ENCODE measurements at places on chromosomes 2 and 18.

- DNase-seq = no peak
Observed at GRCh38 chr2:99619151-99619550, 129.3 kb upstream of the REV1 start.

- DNase-seq = peak; percentile 63
Observed at GRCh38 chr2:196131384-196131937, 39.9 kb downstream of the STK17B start.

- no peak for DNase-seq
Observed at GRCh38 chr2:62895632-62896009, 155.0 kb upstream of the OTX1 start.

- DNase-seq = no peak
Observed at GRCh38 chr2:68916226-68916625, 36.5 kb downstream of the GKN2 start.

DNA sequence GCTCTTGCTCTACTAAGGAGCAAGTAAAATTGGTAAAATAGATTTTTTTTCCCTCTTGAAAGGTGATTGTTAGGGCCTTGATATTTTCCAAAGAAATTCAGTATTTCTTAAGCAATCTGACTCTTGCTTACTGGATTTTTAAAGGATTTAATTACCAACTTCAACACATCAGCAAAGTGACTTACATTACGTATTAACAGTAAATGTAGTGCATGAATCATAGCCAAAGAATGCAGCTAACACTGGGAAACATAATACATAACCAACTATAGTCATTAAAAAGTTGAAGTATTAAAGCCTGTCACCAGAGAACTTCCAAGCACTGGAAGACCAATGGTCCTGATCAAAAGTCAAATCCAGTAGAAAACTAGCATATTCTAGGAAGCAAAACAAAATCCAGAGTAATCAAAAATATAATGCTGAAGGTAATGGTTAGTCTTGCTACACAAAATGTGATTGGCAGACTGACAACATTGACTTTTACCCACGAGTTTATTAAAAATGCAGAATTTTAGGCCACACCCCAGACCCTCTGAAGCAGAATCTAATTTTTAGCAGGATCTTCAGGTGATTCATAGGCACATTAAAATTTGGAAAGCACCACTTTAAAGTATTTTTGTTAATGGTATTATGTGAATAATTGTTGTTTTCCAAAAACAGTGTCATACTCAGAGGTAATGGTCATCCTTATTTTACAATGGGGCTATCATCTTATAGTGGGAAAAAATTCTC lies 31.8 kb upstream of the CAVIN2 start:
- DNase-seq = no peak

GRCh38 chr2:159193791-159194190 lies 92.7 kb downstream of the WDSUB1 start:
- DNase-seq = no peak

- no peak for DNase-seq
Observed at GRCh38 chr2:120393456-120393855, 47.5 kb downstream of the INHBB start.

GRCh38 chr2:193240752-193241151 lies 1046.0 kb upstream of the TMEFF2 start:
- DNase-seq = no peak

GRCh38 chr2:147174824-147175254 lies 670.0 kb upstream of the ACVR2A start:
- no peak for DNase-seq

DNA sequence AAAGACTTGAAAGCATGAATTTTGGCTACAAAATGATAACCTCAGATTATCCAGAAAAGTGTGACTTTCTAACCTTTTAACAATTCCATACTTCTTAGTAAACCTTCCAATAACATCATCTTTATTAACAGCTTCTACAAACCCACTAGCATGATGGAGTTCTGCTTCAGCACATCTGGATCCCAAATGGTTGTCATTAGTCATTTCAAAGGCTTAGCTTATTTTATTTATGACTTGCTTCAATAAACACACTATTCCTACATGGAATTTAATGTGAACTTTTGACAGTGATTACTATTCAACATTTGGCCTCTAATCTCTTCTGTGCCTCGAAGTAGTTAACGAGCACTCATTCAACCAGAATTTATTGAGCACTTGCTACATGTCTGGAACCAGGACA lies 808.3 kb downstream of the TSN start:
- no peak for DNase-seq

DNA sequence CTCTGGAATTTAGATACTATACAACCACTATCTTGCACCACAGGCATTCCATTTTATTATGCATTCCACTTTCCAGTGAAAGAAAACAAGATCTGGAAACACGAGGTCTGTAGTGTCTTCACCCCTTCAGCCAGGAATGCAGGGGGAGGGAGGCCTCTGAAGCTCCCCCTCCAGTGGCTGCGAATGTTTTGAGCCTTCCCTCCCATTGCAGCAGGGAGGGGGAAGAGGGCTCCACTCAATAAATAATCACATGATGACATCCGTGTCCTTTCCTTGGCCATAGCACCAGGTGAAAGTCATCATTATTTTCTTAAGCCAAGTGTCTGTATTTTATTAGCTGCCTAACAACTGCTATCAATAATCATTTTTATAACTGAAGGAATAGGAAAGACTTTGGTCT lies 38.6 kb downstream of the ALPK2 start:
- no peak for DNase-seq

Measured in B cell (primary cell).